ENCODE measurements at places on chromosomes 7 and 10.
A peak's percentile ranks its signal among the peaks of the same experiment; 100 is the strongest.

GRCh38 chr7:92988051-92988450 lies 129.7 kb downstream of the SAMD9 start:
- DNase-seq: no peak

GRCh38 chr10:60171436-60172013 lies 218.2 kb downstream of the ANK3 start:
- no peak for DNase-seq

DNA sequence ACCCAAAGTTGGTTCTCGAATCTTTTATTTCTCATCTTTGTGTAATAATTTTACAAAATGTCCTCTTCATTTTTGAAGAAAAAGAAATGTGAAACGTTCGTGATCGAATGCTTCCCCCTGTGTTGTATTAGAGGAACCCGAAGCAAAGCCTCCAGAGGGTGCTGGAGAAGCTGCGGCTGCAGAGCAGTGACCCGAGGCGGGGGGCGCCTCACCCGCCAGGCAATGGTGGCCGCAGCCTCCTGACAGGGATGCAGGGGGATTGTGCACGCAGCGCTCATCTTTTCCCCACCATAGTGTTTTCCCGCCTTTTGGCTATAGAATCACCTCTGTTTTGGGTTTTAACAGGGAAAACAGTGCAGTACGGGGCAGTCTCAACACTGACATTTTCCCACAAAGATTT lies 307.5 kb upstream of the ANKRD30A start:
- no peak for DNase-seq

DNA sequence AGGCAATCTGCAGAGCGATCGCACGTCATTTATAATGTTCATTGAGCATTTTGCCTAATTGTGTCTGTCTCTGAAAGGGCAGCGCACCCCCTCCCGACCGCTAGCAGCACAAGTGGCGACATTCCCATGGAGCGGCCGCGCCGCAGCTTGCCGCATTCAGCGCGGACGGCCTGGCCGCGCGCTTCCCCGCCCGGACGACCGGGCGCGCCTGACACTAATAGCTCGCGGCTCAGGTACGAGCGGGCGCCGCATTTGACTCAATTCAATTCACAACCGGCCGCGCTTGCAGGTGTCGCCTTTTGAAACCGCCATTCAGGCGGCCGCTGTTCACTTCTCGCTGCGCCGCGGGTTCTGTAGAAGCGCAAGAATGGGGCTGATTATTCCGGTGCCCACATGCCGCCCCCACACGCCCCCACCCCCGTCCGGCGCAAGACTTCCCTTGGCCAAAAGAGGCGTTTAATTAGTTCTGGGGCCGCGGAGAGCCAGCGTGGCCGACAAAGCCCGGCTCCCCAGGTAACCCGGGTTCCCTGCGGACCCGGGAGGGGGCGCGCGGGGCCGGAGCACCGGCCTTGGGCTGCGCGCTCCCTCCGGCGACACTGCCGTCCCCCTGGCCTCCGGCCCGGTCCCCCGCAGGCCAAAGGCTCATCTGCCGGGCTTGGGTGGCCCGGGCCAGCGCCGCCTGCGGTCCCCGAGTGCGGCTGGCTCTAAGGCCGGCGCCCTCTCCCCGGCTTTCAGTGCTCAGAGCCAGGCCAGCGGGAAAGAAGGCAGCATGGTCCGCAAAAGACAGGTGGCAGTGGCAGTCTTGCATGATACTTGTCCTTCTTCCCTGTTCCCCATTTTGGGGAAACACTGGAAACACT lies 18.7 kb upstream of the PTF1A start:
- no peak for DNase-seq

- DNase-seq: peak; percentile 45
These were observed 210.9 kb downstream of the DGKB start for GRCh38 chr7:14691597-14692203.

DNA sequence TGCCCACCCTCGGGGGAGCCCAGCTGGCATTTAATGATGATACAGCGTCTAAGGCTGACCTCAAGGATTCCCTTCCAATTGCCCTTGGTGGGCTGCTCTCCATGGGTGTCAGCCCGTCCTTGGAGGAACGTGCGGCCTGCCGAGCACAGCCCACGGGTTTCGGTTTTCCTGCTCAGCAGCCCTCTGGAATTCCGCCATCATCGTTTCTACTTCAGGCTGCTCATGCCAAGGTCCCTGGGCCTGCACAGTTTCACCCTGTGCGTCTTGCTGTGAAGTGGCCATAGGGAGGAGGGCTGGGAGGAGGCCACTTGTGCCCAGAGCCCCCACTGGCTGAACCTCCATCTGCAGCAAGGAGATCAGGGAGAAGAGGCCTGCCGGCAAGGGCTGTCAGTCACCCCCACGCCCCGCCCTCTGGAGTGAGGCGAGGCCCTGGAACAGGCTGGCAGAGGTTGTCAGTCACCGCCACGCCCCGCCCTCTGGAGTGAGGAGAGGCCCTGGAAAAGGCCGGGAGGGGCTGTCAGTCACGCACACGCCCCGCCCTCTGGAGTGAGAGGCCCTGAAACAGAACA lies 82.8 kb downstream of the CHST15 start:
- no peak for DNase-seq

GRCh38 chr7:4959306-4959705 lies 319 bp upstream of the MMD2 start:
- no peak for DNase-seq

DNA sequence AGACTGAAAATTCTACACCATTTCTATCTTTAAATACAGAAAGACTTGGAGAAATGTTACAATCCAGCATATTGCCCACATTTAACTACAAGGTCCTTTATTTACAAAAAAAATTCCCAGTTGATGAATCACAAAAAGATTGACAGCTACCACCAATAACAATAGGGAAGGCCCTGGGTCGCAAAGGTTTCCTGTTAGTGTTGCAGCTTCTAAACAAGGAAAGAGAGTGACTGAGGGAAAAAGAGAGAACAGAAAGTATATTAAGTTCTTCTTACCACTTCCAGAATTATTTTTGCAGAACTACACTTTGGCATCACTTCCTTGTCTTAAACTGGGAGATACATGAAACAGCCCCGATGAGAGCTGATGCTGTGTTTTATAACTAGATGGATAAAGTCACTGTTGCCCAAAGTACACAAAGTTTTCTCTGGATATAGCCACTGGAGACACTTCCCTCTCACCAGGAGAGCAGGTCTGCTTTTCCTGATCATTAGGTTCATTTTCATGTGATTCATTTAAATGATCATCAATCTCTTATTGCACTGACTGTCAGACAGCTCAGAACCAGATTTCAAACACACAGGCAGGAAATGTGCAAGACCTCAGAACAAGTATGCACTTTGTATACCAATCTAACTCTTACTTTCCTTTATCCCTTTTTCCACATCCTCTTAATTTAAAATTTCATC lies 57.0 kb downstream of the SHTN1 start:
- peak; percentile 32 for DNase-seq

- no peak for DNase-seq
These were observed 1020.1 kb downstream of the NXPH1 start for GRCh38 chr7:9453521-9453920.

Data from common myeloid progenitor, CD34-positive (primary cell).